ENCODE measurements at places on chromosomes 2 and 18. TPM values are rescaled to one million over a fixed set of nuclear protein-coding genes. Genes with fewer than 3 reads are reported as not detected.

Gene DSC3
- total RNA-seq = 260 TPM

Gene DSG1
- 0.72 TPM for total RNA-seq

Gene GNAL
- 32.4 TPM for total RNA-seq

Gene RESP18
- not detected for total RNA-seq

Gene FAM124B
- 0.21 TPM for total RNA-seq
